ENCODE measurements at places on chromosomes 4 and X.

- no peak for DNase-seq
Measured at GRCh38 chr4:8774071-8774470, 97.6 kb downstream of the HMX1 start.

GRCh38 chr4:125762537-125762936 is 447.8 kb downstream of the FAT4 start:
- DNase-seq: no peak

DNA sequence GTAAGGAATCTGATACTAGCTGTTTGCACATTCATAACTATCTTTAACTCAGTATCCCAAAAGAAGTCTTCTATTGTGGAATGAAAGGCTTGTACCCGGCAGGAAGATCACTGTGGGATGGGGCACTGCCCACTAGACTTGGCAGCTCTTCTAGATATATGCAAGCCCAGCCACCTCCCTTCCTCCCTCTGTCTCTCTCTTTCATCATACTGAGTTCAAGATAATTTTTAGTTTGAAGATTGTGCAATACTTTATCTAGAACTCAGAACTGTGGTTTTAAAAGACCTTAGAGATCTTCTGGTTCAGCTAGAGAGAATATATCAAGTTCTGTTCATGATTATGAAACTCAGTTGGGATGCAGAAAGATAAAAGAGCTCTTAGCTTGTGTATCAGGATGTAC is 22.5 kb upstream of the GPR34 start:
- no peak for DNase-seq

- DNase-seq: no peak
Measured at GRCh38 chrX:134074151-134074550, 88.8 kb upstream of the GPC3 start.

GRCh38 chrX:150234126-150234525 is 129.0 kb upstream of the MAMLD1 start:
- DNase-seq: no peak

- no peak for DNase-seq
Measured at GRCh38 chr4:7103607-7104365, 35.9 kb upstream of the GRPEL1 start.
